A549 treated with Mapracorat at 1 μM for 4 hours (cell line): ENCODE measurements at places on chromosomes 4 and X. TPM values are rescaled to one million over a fixed set of nuclear protein-coding genes. Genes with fewer than 3 reads are reported as not detected.

The JAKMIP1 gene
- 0.06 TPM in 1 of 5 replicates, not detected in the others for total RNA-seq

The PAGE1 gene
- not detected in 5 replicates for total RNA-seq

The DCAF4L1 gene
- total RNA-seq, result 0.12 to 0.19 TPM (median 0.15 TPM) in 5 replicates

The TBC1D8B gene
- 0.81 to 1.3 TPM (median 0.95 TPM) in 5 replicates for total RNA-seq

The POF1B gene
- total RNA-seq, result 1.6 to 2.8 TPM (median 2.6 TPM) in 5 replicates

The SULT1B1 gene
- 0.02 TPM in 1 of 5 replicates, not detected in the others for total RNA-seq

The RBM10 gene
- 30.4 to 44.1 TPM (median 39.0 TPM) in 5 replicates for total RNA-seq

The G6PD gene
- total RNA-seq, result 1,294 to 1,535 TPM (median 1,398 TPM) in 5 replicates

The SUV39H1 gene
- total RNA-seq, result 20.1 to 23.6 TPM (median 22.6 TPM) in 5 replicates

The CYTL1 gene
- not detected in 5 replicates for total RNA-seq

The PRDM8 gene
- total RNA-seq, result 0.08 to 0.28 TPM (median 0.12 TPM) in 5 replicates

The SH3TC1 gene
- total RNA-seq, result 14.3 to 27.7 TPM (median 22.6 TPM) in 5 replicates

The CT83 gene
- not detected in 5 replicates for total RNA-seq

The HSFX4 gene
- not detected in 5 replicates for total RNA-seq

The RBM47 gene
- total RNA-seq, result 19.2 to 24.7 TPM (median 23.5 TPM) in 5 replicates

The FAM9C gene
- total RNA-seq, result 0.07 TPM in 1 of 5 replicates, not detected in the others

The F8 gene
- total RNA-seq, result 3.9 to 4.5 TPM (median 4.1 TPM) in 5 replicates

The MAGEC1 gene
- total RNA-seq, result 0.05 to 0.10 TPM in 2 of 5 replicates, not detected in the others

The ZC4H2 gene
- total RNA-seq, result 1.4 to 2.5 TPM (median 1.6 TPM) in 5 replicates

The SPANXN4 gene
- not detected in 5 replicates for total RNA-seq

The SPON2 gene
- 0.41 to 0.60 TPM (median 0.53 TPM) in 5 replicates for total RNA-seq

The NLGN4X gene
- 0.04 TPM in 2 of 5 replicates, not detected in the others for total RNA-seq

The RRH gene
- 0.08 to 0.17 TPM (median 0.12 TPM) in 3 of 5 replicates, not detected in the others for total RNA-seq

The ZNF157 gene
- not detected in 5 replicates for total RNA-seq

The PAGE4 gene
- not detected in 5 replicates for total RNA-seq

The PNMA6A gene
- total RNA-seq, result 3.7 to 5.5 TPM (median 5.0 TPM) in 5 replicates

The NOCT gene
- total RNA-seq, result 7.8 to 10.6 TPM (median 9.1 TPM) in 5 replicates

The UGT2B17 gene
- not detected in 5 replicates for total RNA-seq

The HSPA4L gene
- 6.5 to 8.0 TPM (median 7.2 TPM) in 5 replicates for total RNA-seq

The POU3F4 gene
- not detected in 5 replicates for total RNA-seq

The NDP gene
- total RNA-seq, result not detected in 5 replicates

The EFNB1 gene
- total RNA-seq, result 8.3 to 10.8 TPM (median 9.6 TPM) in 5 replicates

The VSIG4 gene
- not detected in 5 replicates for total RNA-seq

The PFKFB1 gene
- 0.08 to 0.14 TPM (median 0.14 TPM) in 3 of 5 replicates, not detected in the others for total RNA-seq

The FGF16 gene
- not detected in 5 replicates for total RNA-seq

The SMIM10L2A gene
- total RNA-seq, result 0.08 to 0.23 TPM (median 0.16 TPM) in 5 replicates

The GPRASP2 gene
- total RNA-seq, result 4.2 to 6.0 TPM (median 5.5 TPM) in 5 replicates

The SRPX2 gene
- 2.1 to 3.4 TPM (median 2.7 TPM) in 5 replicates for total RNA-seq

The SLC10A6 gene
- total RNA-seq, result not detected in 5 replicates

The UGT2B11 gene
- 0.08 to 0.40 TPM (median 0.09 TPM) in 3 of 5 replicates, not detected in the others for total RNA-seq

The AFP gene
- 0.91 to 2.6 TPM (median 1.6 TPM) in 5 replicates for total RNA-seq

The TMEM187 gene
- total RNA-seq, result 4.3 to 7.9 TPM (median 6.0 TPM) in 5 replicates

The COQ2 gene
- total RNA-seq, result 17.2 to 20.3 TPM (median 19.6 TPM) in 5 replicates

The EDA gene
- total RNA-seq, result 0.38 to 0.75 TPM (median 0.43 TPM) in 5 replicates
